ENCODE measurements at places on chromosomes 1 and 21. TPM values are rescaled to one million over a fixed set of nuclear protein-coding genes. Genes with fewer than 3 reads are reported as not detected.

TRPM2 gene
- not detected for polyA plus RNA-seq

PYHIN1 gene
- polyA plus RNA-seq: not detected

HMCN1 gene
- polyA plus RNA-seq: 20.9 TPM

PRDX6 gene
- polyA plus RNA-seq: 556 TPM

LCE1F gene
- polyA plus RNA-seq: not detected

RIMS3 gene
- 0.33 TPM for polyA plus RNA-seq

CLCA4 gene
- not detected for polyA plus RNA-seq

AZIN2 gene
- 7.0 TPM for polyA plus RNA-seq

PSRC1 gene
- 18.5 TPM for polyA plus RNA-seq

TMEM269 gene
- polyA plus RNA-seq: not detected

C1orf122 gene
- polyA plus RNA-seq: 30.3 TPM

FMOD gene
- polyA plus RNA-seq: 5.4 TPM

SLAMF9 gene
- not detected for polyA plus RNA-seq

MROH9 gene
- polyA plus RNA-seq: not detected

CSF3R gene
- not detected for polyA plus RNA-seq

INSRR gene
- polyA plus RNA-seq: not detected

MTARC1 gene
- polyA plus RNA-seq: 2.1 TPM

CALML6 gene
- 0.21 TPM for polyA plus RNA-seq

IPO13 gene
- 11.2 TPM for polyA plus RNA-seq

LYPD8 gene
- not detected for polyA plus RNA-seq

FMO5 gene
- polyA plus RNA-seq: 1.2 TPM

NKAIN1 gene
- 0.09 TPM for polyA plus RNA-seq

DRAXIN gene
- 0.04 TPM for polyA plus RNA-seq

KCNQ4 gene
- polyA plus RNA-seq: 0.04 TPM

RIMKLA gene
- polyA plus RNA-seq: not detected

CLDN14 gene
- not detected for polyA plus RNA-seq

BRINP3 gene
- polyA plus RNA-seq: 0.09 TPM

NBPF20 gene
- polyA plus RNA-seq: 5.7 TPM

OLFML2B gene
- polyA plus RNA-seq: 0.68 TPM

ACTN2 gene
- not detected for polyA plus RNA-seq

OR2T4 gene
- polyA plus RNA-seq: not detected

PRR9 gene
- polyA plus RNA-seq: not detected

SELENBP1 gene
- polyA plus RNA-seq: 102 TPM

CACNA1S gene
- polyA plus RNA-seq: not detected

KCNAB2 gene
- 3.1 TPM for polyA plus RNA-seq

ZMPSTE24 gene
- polyA plus RNA-seq: 55.8 TPM

VCAM1 gene
- polyA plus RNA-seq: 40.3 TPM

KIF21B gene
- 0.22 TPM for polyA plus RNA-seq

IFNLR1 gene
- polyA plus RNA-seq: not detected

KCNK1 gene
- polyA plus RNA-seq: 0.66 TPM

CD164L2 gene
- polyA plus RNA-seq: not detected

Measured in AG04450 (cell line).